ENCODE measurements at places on chromosomes 7 and 10. TPM values are rescaled to one million over a fixed set of nuclear protein-coding genes. Genes with fewer than 3 reads are reported as not detected.

- H3K4me1 ChIP-seq: peaks cover 49% of the 10 kb centered on the region
- no peak overlapping the region for H3K4me3 ChIP-seq
- no peaks in the 10 kb centered on the region for H3K27me3 ChIP-seq
- peak; percentile 74 for DNase-seq
- peak overlapping the region; percentile 36 for H3K27ac ChIP-seq
These were observed 26.5 kb downstream of the DNAJB12 start for GRCh38 chr10:72328045-72328828.

DNA sequence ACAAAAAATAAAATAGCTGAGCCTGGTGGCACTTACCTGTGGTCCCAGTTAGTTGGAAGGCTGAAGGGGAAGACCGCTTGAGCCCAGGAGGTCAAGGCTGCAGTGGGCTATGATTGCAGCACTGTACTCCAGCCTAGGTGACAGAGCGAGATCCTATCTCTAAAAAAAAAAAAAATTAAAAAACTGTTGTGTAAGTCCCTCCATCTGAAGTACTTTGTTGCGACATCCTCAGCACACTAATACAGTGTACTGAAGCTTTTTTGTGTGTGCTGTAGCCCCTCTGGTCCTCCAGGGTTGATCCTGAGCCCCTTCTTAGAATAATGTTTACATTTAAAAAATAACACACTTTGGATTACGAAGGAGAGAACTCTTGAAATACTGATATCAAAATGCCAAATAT, 71.3 kb downstream of the PFKFB3 start:
- no peaks in the 10 kb centered on the region for H3K36me3 ChIP-seq
- peaks cover 5% of the 10 kb centered on the region for H3K4me1 ChIP-seq
- DNase-seq: no peak
- H3K27ac ChIP-seq: no peak overlapping the region
- no peaks in the 10 kb centered on the region for H3K27me3 ChIP-seq

- no peak for DNase-seq
- no peaks in the 10 kb centered on the region for H3K36me3 ChIP-seq
- no peaks in the 10 kb centered on the region for H3K27me3 ChIP-seq
- H3K27ac ChIP-seq: no peak overlapping the region
- H3K4me1 ChIP-seq: no peaks in the 10 kb centered on the region
- no peak overlapping the region for H3K4me3 ChIP-seq
These were observed 220.2 kb downstream of the ARHGAP12 start for GRCh38 chr10:31708474-31708873.

DNA sequence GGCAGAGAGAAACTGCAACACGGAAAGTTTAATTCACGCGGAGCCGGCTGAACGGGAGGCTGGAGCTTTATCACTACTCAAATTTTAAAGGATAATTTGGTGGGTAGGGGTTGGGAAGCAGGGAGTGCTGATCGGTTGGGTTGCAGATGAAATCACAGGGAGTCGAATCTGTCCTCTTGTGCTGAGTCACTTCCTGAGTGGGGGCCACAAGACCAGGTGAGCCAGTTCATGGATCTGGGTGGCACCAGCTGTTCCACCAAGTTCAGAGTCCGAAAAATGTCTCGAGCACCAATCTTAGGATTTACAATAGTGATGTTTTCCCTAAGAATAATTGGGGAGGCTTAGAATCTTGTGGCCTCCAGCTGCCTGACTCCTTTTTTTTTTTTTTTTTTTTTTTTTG, 3.6 kb upstream of the PRAP1 start:
- H3K27me3 ChIP-seq: no peaks in the 10 kb centered on the region
- no peak overlapping the region for H3K27ac ChIP-seq
- H3K4me3 ChIP-seq: no peak overlapping the region
- H3K36me3 ChIP-seq: no peaks in the 10 kb centered on the region

Gene NEURL1
- total RNA-seq: 0.20 TPM

Gene HHEX
- 108 TPM for total RNA-seq

Gene KCNH2
- 368 TPM for total RNA-seq

All from K562 (cell line).